NCI-H526 (cell line): ENCODE measurements at places on chromosomes 12 and 14.

GRCh38 chr12:72271451-72272090 is 599 bp upstream of the TRHDE start:
- DNase-seq = peak; percentile 8

- peak; percentile 64 for DNase-seq
These were observed 145.1 kb downstream of the KIF26A start for GRCh38 chr14:104283197-104284106.

- no peak for DNase-seq
These were observed 82.2 kb upstream of the GPR68 start for GRCh38 chr14:91326514-91327249.

DNA sequence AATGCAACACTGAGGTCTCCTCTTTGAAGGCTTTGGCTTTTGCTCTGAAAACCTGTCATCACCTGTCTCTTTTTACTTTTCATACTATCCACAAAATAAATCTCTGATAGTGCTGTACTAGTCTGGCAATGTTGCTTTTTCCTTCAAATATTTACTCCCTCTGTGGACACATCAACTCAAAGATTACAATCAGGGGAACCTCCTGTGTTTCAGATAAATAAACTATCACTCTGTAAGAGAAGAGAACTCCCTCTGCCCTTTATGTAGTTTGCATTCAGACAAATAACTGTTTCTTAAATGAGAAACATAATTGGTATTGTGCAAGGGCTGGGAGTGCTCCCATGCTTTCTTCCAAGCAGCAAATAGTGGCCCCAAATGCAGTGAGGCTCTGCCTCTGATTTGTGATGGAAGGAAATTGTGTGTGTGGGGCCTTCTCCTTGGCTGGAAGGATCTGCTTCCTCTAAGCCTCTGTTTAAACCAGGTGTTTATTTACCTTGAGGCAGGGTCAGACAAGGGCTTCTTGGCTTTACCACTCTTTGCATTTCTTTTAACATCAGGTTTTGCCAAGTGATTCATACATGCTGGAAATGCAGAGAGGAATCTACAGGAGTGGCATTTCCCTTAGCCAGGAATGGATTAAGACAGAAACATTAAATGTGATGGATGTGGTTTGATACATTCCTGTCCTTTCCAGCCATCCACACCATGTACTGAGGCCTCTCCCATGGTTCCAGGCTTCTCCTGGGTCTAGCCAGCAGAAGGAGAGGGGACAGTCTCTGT is 69.0 kb downstream of the AKAP6 start:
- no peak for DNase-seq

GRCh38 chr12:3998968-3999792 is 126.0 kb upstream of the PARP11 start:
- no peak for DNase-seq

GRCh38 chr14:50020184-50020583 is 96.2 kb downstream of the VCPKMT start:
- DNase-seq = no peak

- DNase-seq = peak; percentile 29
These were observed 65.9 kb upstream of the CCDC198 start for GRCh38 chr14:57559576-57559975.

DNA sequence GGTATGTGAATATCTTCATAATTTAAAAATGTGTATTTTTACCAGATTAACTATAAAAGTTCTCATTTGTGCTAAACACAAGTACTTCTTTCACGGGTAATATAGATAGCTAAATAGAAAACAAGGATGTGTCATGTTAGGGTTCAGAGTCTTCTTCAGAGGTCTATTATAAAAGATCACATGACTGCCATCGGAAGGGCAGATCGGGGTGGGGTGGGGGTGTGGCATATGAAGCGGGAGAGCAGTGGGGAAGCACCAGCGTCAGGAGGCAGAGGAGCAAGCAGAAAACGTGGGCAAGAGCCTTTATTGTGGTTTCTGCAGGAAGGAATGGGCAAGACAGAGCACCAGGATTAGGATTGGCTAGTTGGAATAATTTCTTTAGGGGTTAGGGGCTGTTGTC is 63.7 kb upstream of the DNM1L start:
- DNase-seq = no peak

GRCh38 chr14:78018283-78018682 is 151.9 kb upstream of the NRXN3 start:
- DNase-seq = no peak

GRCh38 chr12:34219046-34219770 is 196.9 kb downstream of the ALG10 start:
- DNase-seq = no peak

- DNase-seq = no peak
These were observed 455 bp downstream of the ATP6V1D start for GRCh38 chr14:67358924-67359774.

- DNase-seq = no peak
These were observed 35.0 kb downstream of the TXNRD1 start for GRCh38 chr12:104250366-104251125.

- no peak for DNase-seq
These were observed 158.5 kb downstream of the CALM1 start for GRCh38 chr14:90555126-90556011.

DNA sequence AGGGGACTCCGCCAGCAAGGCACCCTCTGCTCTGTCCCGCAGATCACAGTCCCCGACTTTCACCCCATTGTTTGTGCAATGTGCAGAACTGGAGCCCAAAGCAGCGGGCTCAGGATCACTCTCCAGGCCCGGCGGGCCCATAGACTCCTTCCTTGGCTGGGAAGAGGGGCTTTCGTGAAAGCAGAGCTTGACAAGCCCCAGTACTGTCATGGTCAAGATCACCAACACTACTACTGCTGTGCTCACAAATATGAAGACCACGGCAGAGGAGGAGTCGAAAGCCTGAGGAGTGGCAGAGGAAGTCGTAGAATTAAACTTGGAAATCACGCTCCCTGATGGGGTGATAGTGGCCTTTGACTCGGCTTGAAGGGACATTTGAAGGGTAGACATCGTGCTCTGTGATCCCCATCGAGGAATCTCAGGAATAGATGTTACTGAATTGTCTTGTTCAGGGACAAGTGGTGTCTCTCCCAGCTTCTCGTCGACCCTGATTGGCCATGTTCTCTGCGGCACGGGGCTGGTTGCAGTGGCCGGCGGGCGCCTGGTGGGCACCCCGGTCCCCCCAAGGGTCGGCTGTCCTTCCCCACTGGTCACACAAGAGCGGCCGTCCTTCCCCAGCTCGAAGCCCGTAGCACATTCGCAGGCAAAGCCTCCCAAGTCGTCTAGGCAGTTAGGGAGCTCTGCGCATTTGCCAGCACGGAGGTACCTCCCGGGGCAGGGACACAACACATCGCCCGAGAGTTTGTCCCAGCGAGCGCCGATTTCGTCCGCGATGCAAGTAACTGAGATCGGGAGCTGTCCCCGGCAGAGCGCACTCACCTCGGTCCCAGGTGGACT is 1.1 kb downstream of the CLEC14A start:
- DNase-seq = no peak

GRCh38 chr14:92973798-92974372 is 50.9 kb downstream of the CHGA start:
- no peak for DNase-seq

DNA sequence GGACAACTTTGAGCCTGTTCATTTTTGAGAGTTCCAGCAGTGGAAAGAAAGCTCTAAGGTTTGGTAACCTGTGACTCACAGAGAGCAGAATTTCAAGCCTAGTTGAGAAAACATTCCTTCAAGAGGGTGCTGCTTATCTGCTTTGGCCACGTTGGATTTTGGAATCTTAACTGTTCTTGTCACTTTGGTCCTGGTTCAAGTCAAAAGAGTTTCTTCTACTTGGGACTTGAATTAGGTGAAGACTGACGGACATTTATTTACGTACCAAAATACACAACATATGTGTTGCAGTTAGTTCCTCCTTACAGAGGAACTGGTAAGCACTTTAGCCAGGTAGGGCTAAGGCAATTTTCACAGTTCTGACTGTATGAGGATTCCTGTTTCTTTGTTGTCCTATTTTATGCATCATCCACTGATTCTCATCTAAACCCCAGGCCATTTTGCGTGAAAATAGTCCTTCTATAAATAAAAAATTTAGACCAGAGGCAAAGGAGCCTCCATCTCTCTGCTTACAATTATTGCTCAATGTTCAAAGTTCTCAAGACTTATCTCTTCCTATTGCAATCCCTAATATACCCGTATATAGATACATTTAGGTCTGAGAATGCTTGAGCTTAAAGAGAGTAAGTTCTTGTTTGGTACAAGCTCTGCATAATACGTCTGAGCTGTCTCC is 580.9 kb downstream of the DIO2 start:
- DNase-seq = no peak

DNA sequence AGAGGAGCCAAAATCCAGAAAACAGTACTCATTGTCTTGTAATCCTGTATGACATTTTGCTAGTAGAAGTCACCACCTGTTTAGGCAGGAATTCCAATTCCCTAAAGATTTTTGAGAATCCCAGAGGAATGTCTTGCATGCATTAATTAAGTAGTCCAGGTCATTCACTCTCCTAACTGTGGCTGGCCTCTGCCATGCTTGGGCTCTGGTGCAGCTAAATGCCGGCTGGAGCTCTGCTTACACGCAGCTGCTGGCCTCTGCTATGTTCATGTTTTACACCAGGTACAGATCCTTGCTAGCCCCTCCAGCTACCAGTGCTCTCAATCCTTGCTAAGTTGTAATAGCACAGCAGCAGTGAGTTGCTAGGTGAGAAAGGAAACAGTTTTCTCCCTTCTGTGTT is 16.3 kb upstream of the HIF1A start:
- no peak for DNase-seq

GRCh38 chr14:69088586-69088985 is 64.3 kb downstream of the DCAF5 start:
- DNase-seq = no peak

DNA sequence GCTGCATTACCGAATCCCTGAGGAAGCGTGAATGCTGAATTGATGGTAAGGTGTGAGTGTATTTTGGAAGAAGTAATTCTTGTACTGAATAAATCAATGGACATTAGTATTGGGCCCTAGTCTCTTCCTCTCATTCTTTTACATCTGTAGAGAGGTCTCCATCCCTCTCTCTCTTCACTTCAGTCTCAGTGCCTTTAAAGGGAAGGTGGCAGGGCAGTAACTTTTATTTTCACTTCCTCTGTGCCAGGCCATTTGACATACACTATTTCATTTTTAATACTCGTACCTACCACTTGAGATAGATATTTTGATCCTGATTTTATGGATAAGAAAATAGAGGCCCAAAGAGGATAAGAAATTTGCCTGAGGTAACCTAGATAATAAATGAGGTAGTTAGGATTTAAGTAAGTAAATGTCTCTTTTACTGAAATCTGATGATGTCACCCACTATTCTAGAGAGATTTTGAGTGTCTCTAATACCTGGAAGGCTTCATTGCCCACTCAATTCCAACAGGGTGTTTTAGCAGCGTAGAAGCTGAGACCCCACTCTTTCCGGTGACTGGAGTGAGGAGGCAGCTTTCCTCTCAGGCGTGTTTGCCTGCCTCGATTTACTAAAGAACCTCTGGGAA is 177.9 kb upstream of the PRICKLE1 start:
- no peak for DNase-seq

GRCh38 chr14:71725922-71726579 is 206.2 kb upstream of the RGS6 start:
- DNase-seq = no peak

DNA sequence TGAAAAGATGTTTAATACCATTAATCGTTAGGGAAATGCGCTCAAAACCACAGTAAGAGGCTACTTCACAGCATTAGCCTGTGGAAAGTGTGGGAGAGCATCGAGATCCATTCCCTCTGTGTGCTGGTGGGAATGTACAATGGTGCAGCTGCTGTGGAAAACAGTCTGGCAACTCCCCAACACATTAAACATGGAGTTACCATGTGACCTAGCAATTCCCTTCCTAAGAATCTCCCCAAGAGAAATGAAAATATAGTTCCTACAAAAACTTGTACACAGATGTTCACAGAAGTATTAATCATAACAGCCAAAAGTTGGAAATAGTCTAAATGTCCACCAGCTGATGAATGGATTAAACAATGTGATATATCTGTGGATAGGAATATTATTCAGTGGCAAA is 23.8 kb downstream of the MLXIP start:
- DNase-seq = no peak

GRCh38 chr12:110065540-110065939 is 17.2 kb upstream of the C12orf76 start:
- DNase-seq = no peak

DNA sequence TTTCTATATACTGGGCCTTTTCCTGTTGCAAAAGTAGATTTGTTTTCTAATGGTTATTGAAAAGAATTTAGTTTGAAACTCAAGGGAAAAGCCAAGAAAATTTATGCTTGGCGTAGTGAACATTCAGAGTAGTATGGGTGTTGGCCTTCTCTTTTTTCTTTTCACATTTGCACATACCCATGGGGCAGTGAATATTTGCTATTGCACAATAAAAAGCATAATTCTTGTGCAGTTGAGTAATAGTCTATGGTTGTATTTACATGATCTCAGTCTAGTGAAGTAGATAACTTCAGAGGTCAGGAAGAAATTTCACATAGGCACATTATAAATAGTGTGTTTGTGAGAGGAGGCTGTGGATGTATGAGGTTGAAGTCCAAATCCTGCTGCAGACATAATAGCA is 158.1 kb downstream of the FLRT2 start:
- DNase-seq = no peak

GRCh38 chr14:104451474-104451873 is 128.1 kb upstream of the C14orf180 start:
- DNase-seq = no peak

GRCh38 chr12:26044592-26044991 is 80.2 kb downstream of the BHLHE41 start:
- DNase-seq = no peak
